ENCODE measurements at places on chromosomes 11 and 22. TPM values are rescaled to one million over a fixed set of nuclear protein-coding genes. Genes with fewer than 3 reads are reported as not detected.

DNA sequence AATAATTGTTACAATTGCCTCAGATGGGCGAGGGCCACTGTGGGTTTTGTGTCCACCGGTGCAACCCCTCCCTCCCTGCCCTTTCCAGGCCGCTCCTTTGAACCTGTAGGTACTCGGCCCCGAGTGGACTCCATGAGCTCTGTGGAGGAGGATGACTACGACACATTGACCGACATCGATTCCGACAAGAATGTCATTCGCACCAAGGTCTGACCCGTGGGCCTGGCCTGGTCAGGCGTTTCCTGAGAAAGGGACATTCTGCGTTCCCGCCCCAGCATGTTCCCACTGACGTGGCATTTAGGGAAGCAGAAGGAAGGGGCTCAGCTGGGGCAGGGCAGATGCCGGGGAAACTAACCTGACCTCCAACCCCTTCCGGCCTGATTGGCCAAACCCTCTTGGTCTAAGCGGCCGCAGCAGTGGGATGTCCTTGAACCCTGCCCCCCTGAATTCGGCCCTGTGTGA, 10.1 kb downstream of the SIDT2 start:
- DNase-seq, result no peak

DNA sequence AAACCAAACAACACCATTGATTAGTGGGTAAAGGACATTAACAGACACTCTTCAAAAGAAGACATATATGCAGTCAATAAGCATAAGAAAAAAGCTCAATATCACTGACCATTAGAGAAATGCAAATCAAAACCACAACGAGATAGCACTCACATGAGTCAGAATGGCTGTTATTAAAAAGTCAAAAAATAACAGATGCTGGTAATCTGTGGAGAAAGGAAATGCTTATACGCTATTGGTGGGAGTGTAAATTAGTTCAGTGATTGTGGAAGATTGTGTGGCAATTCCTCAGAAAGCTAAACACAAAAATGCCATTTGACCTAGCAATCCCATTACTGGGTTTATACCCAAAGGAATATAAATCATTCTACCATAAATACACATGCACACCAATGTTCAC, 182.6 kb downstream of the TRPC6 start:
- DNase-seq, result peak; percentile 66

DNA sequence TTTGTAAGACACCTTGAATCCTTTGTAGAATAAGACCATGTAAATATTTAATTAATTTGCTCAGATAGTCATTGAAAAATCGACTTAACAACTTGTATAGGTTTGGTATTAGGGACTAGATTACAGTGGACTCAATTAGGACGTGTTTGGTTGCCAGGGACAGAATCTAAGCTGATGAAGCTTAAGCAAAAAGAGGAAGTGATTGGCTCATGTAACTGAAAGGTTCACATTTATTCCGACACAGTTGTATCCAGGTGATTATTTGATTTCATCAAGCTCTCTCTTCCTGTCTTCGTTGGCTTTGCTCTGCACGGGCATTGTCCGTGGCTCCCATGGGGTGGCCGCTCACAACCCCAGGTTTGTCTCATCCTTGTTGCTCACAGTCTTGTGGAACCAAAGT, 146.4 kb downstream of the C11orf91 start:
- no peak for DNase-seq

- peak; percentile 94 for DNase-seq
These were observed at the start of gene APOBEC3B for GRCh38 chr22:38981992-38982927. Gene APOBEC3B (plus strand): TSS chr22:38982347. CDS start chr22:38982454, 107 bp downstream.

- no peak for DNase-seq
These were observed 9.8 kb upstream of the ALX4 start for GRCh38 chr11:44319552-44320288.

DNA sequence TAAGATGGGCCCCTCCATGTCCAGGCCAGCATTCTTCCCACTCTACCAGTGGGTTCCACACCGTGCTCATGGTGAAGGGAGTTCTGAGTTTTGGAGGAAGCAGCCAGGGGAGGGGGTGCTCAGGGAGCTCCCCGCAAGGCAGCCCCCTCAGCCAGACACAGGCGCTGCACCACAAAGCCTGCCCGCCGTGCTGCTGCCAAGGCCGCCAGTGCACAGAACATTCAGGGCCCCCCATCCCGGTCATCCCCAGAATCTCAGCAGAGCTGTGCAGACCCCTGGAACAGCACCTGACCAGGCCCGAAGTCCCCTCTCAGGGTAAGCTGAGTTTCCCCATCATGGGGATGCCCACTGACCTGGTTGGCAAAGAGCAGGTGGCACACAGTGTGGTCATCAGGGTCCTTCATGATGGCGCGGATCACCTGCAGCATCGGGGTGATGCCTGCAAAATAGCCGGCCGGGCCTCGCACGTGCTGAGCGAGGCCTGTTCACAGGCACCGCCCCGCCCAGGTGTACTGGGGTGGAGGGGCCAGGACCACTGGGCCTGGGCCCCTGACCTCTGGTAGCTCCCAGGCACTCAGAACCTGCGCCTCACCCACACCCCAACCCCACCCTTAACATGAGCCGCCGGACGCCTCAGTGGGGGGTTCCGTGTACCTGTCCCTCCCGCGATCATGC, 12.4 kb upstream of the POLDIP3 start:
- DNase-seq, result no peak

DNA sequence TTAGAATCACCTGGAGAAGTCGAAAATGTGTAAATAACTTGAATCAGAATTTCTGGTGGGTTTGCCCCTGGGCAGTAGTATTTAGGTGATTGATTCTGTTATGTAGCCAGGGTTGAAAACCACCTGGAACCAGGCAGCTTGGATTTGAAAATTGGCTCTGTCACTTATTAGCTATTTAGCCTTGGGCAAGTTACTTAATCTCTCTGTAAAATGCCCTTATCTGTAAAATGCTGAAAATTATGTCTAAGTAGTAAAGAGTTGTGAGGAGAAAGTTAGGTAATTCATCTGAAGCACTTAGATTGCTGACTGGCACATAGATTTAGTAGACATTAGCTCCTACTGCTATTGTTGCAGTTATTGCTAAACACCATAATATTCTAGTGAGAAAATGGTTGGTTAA, 49.3 kb downstream of the PPME1 start:
- DNase-seq, result no peak

- no peak for DNase-seq
These were observed 23.6 kb upstream of the TMA7B start for GRCh38 chr22:39936523-39937145.

DNA sequence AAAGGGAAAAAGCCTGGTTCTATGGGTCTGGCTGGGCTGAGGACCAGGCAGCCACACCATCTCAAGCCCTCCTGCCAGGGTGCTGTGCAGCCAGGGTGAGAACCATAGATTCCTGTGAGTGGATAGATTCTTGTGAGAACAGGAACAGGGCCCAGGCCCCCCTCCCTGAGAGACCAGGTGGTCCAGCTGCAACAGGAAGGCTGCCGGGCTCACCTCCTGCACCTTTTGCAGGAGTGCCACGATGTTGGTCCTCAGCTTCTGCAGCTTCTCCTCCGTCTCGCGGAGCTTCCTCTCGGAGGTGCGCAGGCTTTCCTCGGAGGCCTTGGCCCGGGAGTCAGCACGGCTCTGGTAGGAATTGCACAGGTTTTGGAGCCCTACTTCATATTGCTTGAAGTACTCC, 40.8 kb downstream of the MORC2 start:
- no peak for DNase-seq

DNA sequence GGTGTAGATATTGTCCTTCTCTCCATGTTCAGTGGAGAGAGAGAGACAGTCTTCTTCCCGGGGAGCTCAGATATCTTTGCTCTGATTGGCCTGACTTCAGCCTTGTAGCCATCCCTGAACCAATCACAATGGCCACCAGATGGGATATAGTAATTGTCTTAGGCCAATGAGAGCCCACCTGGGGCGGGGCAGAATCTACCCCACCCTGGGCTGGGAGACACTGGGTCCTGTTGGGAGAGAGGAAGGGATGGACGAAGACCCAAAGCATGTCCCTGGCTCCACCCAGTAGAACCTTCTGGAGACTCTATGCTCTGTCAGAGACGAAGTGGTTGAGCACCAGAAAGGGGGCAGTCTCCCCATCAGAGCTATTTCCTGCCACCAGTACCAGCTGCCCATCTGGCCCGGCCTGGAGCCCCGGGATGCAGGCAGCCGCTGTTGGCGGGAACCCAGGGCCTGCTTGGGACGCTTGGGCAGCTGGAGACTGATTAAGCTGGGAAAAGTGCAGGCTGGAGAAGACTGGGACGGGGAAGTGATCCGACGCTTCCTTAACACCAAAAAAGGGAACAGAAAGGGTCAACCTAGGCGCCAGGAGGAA, 31.6 kb upstream of the CBX7 start:
- peak; percentile 72 for DNase-seq

The TMPRSS4 gene
- not detected for total RNA-seq

The HBG2 gene
- total RNA-seq, result not detected

The PIK3IP1 gene
- total RNA-seq, result 4.2 TPM

The CBX7 gene
- total RNA-seq, result 3.3 TPM

Measured in LHCN-M2 (cell line).